ENCODE measurements at places on chromosomes 6 and 20.

- DNase-seq = no peak
Observed at GRCh38 chr6:162019349-162019748, 708.2 kb downstream of the PRKN start.

- DNase-seq = no peak
Observed at GRCh38 chr6:13766201-13766634, 48.1 kb downstream of the MCUR1 start.

- no peak for DNase-seq
Observed at GRCh38 chr6:46925563-46926253, 4.0 kb upstream of the ADGRF5 start.

GRCh38 chr20:22070610-22071058 is 365.2 kb downstream of the PAX1 start:
- no peak for DNase-seq

DNA sequence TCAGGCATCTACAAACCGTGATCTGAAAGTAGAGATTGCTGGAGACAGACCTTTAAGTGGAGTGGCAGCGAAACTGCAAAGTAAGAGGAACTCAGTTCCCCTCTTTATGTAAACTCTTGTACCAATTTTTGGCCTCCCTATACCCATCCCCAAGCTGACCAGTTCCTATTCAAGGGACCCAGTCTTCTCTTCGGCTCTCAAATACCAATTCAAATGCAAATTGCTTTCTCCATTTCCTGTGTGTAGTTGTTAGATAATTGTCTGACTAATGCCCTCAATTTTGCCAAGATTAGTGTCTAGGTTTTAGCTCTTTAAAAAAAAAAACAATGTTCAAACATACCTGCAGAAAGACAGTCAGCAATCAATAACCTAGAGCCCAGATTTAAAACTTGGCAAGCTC is 150.9 kb downstream of the EYA4 start:
- no peak for DNase-seq

- DNase-seq = no peak
Observed at GRCh38 chr6:4751823-4752464, 24.3 kb upstream of the CDYL start.

- DNase-seq = no peak
Observed at GRCh38 chr20:36170542-36171215, 16.1 kb downstream of the EPB41L1 start.

DNA sequence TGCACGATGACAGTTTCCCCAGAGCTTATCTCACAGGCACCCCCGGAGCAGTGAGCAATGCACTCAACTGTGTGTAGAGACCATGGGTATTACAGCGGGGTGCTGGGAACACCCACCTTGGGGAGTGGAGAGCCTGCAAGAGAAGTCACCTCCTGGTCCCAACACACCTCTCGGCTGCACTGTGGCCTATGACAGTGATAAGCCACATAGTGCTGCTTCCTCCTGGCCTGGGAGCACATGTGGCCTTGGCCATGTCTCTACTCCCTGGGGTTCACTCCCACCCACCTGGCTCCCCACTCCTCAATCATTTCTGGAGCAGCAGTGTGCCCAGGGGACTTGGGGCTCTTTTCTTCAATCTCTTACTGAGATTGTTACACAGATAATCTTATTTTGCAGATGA is 77.0 kb downstream of the SLC24A3 start:
- DNase-seq = no peak

DNA sequence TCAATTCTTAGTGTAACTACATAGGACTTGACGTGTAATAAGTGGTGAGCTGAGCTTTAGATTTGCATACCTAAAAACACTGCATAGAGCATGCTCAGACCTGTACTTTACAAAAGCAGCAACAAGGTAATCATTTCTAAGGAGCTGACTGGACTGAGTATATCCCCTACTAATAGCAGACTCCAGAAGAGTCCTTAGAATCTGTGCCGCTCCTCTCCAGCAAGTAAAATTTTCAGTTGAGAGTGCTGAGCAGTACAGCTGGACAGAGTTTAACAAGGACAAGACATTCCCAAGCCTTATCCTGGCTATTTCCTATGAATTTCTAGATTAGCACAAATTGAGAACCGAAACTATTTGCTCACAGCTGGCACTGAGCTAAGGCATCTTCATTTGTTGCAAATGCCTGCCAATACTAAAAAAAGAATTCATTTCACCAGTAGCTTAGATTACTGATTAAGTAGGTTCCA is 26.1 kb upstream of the KLHL31 start:
- no peak for DNase-seq

DNA sequence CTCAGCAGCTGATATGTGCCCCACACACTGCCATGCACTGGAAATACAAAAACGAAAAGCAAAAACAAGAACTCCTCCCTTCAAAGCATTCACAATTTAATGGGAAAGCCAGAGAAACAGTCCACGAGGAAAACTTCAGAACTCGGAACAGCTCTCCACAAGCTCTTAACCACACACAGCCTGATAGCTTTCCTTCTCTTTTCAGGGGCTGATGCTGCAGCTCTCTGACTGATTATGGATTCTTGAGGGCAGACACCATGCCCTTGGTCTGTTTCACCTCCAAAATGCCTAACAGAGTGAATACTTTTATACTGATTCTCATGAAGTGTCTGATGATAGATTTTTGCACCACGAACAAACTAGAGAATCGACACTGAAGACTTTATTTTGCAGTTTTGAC is 282.1 kb downstream of the CD83 start:
- no peak for DNase-seq
